ENCODE measurements at places on chromosomes 12 and 14.
A peak's percentile ranks its signal among the peaks of the same experiment; 100 is the strongest.

GRCh38 chr12:28582672-28583376 lies 392.6 kb downstream of the CCDC91 start:
- DNase-seq = no peak

- no peak for DNase-seq
Measured at GRCh38 chr14:22579236-22579635, 9.8 kb downstream of the DAD1 start.

GRCh38 chr14:30143627-30144026 lies 216.0 kb upstream of the PRKD1 start:
- no peak for DNase-seq

DNA sequence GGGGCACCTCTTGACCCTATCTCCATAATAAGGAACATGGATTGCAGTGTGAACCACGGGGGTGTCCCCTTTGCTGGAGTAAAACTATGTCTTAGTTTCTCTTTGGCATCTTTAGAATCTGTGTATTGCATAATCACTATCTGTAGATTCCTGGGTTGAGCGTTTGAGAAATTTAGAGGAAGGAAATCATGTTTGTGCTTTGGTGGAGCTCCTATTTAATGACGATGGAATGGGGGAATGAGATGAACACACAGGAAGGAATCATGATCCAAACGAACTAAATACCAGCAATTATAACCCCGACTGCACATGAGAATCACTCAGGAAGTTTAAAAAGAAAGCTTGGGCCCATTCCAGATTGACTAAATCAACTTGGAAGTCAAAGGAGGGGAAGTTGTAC lies 1.3 kb upstream of the MYG1 start:
- no peak for DNase-seq

- no peak for DNase-seq
Measured at GRCh38 chr12:54195737-54196347, 7.1 kb upstream of the SMUG1 start.

GRCh38 chr14:20697273-20698017 lies 8.9 kb downstream of the ANG start:
- peak; percentile 52 for DNase-seq

- no peak for DNase-seq
Measured at GRCh38 chr14:92534932-92535643, 21.5 kb downstream of the RIN3 start.

GRCh38 chr14:75826599-75826998 lies 155.2 kb downstream of the TGFB3 start:
- no peak for DNase-seq

- DNase-seq = no peak
Measured at GRCh38 chr12:111249757-111250156, 119.1 kb downstream of the PHETA1 start.

- no peak for DNase-seq
Measured at GRCh38 chr12:132324841-132325732, 4.3 kb downstream of the GALNT9 start.

DNA sequence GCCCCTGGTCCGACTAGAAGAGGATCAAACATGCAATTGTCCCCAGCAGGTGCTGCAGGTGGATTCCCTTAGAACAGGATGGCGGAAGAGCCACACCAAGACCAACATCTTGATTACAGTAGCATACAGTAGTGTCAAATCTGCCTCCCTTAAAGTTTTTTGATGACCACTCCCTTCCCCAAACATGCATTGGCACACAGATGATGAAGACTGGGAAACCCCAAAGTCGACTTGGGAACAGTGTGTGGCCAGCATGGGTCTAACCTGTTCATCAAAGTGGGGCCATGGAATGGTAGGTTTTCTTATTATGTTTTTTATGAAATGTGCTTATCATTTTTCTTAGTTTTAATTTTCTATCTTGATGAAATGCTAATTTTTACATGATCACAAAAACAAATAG lies 8.8 kb downstream of the PLXNC1 start:
- no peak for DNase-seq

- no peak for DNase-seq
Measured at GRCh38 chr12:25904442-25904841, 54.0 kb upstream of the RASSF8 start.

- no peak for DNase-seq
Measured at GRCh38 chr12:76781321-76781720, 17.4 kb downstream of the ZDHHC17 start.

- DNase-seq = no peak
Measured at GRCh38 chr12:130463818-130464670, 126.4 kb downstream of the PIWIL1 start.
